Occipital lobe (tissue), 3 donors: ENCODE measurements at places on chromosomes 7 and 10. TPM values are rescaled to one million over a fixed set of nuclear protein-coding genes. Genes with fewer than 3 reads are reported as not detected.

Gene GDF2
- not detected for total RNA-seq

Gene PTPRZ1
- 250 TPM for total RNA-seq

Gene TBXAS1
- total RNA-seq, result 3.4 TPM

Gene ACSM6
- total RNA-seq, result not detected

Gene RASA4B
- total RNA-seq, result 12.8 TPM

Gene NPVF
- total RNA-seq, result not detected

Gene MINDY4
- 5.3 TPM for total RNA-seq

Gene GRID2IP
- total RNA-seq, result 1.2 TPM

Gene VSIR
- total RNA-seq, result 8.1 TPM

Gene ZNF488
- 1.9 TPM for total RNA-seq

Gene RADIL
- total RNA-seq, result 2.3 TPM
